ENCODE measurements at places on chromosomes 1 and 21.

GRCh38 chr1:108097018-108097417, 103.1 kb downstream of the SLC25A24 start:
- no peak for DNase-seq

GRCh38 chr1:101444873-101445618, 208.2 kb downstream of the S1PR1 start:
- no peak for DNase-seq

DNA sequence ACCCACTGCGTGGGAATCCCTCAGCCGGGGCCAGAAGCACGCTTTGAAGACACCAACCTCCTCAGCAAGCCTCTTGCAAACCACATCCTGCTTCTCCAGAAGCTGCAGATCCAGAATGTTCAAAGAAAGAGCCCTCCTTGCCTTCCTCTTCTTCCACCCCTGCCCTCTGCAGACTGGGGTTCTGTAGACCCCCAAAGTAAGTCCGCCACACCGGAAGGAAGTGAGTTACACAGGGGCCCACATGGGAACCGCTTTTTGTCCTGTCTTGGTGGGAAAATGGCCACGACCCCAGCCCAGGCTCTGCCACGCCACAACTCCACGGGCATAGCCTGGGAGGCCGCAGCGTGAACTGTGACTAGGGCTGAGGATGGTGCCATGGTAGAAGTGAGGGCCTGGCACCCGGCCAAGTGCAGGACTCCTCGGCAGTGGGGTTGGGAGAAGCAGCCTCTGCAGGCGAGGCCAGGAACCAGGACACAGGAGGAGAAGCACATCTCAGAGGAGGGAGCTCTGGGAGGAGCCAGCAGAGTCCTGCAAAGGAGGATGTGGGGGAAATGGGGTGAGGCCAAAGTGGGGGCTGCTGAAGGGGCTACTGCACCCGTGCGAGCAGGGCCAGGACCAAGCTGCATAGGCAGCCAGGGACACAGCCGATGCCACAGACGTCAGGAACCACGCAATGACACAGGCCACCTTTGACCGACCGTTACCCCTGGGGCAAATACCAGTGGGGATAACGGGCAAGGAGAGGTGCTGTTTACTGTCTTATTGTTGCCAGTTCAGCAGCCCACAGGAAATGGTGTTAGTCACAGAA, 30.9 kb downstream of the PDE9A start:
- DNase-seq, result peak; percentile 26

DNA sequence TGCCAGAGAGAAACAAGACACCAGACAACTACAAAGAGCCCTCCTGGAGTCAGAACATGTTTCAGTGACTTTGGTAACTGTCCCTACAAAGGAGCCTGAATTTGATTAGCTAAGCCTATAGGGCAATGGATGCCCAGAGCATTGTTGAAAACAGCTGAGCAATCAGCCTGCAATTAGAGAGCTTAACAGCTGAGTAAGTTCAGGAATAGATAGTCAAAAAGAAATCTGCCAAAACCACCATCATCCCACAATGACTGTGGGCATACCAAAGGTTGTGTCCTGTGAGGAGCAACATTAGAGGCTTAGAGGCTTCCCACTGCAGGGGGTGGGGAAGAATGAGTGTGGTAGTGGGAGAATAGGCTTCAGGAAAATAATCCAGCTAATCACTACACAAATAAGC, 32.1 kb downstream of the SH3BP5L start:
- no peak for DNase-seq

DNA sequence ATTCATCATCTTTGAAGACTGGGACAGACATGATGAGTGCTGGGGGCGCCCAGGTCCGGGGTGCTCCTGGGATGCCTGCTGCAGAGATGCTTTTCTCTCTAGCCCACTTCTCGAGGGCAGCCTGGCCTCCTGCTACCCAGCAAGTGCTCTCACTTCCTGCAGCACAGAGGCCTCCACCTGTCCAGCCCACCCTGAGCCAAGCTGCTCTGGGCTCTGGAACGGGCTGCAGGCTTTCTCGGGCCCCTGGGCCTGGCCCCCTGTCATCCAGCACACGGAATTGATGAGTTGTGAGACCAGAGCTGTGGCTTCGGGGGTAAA, 469.5 kb upstream of the VAMP3 start:
- DNase-seq, result no peak

- DNase-seq, result peak; percentile 82
These were observed 23.3 kb downstream of the NAV1 start for GRCh38 chr1:201562257-201562656.

- no peak for DNase-seq
These were observed 2.8 kb downstream of the NRIP1 start for GRCh38 chr21:15061747-15062605.

DNA sequence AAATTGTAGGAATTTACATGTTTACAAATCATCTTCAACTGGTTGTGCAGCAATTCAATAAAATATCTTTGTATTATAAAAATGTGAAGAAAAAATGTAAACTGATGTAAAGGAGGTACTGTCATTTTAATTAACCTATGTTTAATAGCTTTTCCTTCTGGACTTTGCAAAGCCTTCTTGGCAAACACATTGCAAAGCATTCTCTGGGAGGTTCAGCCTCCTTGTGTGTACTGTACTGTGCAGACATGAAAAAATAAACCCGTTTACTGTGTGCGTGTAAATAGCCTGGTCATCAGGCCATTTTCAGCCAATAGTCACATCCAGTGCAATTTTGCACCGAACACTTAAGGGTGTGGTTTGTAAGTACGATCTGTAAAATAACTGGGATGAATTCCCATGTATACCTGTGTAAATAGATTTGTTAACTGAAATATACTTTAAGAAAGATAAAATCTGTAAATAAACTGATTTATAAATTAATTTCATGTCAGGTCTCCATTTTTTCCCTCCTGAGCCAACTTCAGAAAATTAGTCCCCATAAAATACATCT, 40.2 kb upstream of the QSOX1 start:
- DNase-seq, result no peak

- peak; percentile 87 for DNase-seq
These were observed 9.7 kb downstream of the ATP2B4 start for GRCh38 chr1:203636291-203636690.

GRCh38 chr1:238384381-238384780, 493.7 kb upstream of the ZP4 start:
- DNase-seq, result no peak

GRCh38 chr1:20126806-20127440, 7.6 kb upstream of the PLA2G2D start:
- no peak for DNase-seq

GRCh38 chr1:221727146-221728036, 14.5 kb downstream of the DUSP10 start:
- DNase-seq, result no peak

GRCh38 chr1:64961923-64962322, 4.4 kb downstream of the JAK1 start:
- DNase-seq, result no peak

GRCh38 chr1:235434001-235434400, 66.8 kb downstream of the TBCE start:
- DNase-seq, result no peak

DNA sequence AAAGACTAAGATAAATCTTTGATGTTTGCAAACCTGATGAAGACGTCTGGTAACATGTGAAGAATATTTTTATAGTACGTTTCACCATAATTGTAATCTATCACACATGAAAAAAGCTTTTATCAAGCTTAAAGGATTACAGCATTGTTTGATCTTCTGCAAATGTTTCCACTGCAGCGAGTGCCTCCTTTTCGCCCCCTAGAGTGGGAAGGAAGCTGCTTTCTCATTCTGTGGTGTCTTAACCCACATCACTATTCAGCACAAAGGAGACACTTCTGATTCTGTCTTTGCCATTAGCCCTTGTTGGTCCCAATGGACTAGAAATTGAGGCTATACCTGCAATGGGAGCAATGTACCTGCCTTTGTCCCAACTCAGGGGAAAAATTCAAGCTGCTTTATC, 46.0 kb upstream of the IL12RB2 start:
- no peak for DNase-seq

DNA sequence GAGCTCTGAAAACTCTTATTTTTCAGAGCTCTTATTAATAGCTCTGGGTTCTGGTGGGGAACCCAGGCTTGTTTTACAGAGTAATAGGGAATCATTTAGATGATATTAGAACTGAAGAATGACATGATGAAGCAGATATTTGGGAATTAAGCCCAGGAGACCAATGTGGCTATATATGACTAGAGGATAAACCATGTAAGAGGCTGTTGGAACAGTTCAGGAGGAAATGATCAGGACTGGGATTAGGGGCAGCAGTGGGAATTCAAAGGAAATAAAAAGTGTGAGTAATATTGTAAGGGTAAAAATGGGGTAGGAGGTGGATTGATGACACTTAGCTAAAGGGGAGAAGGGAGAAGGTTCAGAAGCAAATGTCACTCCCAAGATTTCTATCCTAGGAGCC, 58.6 kb downstream of the GIPC2 start:
- no peak for DNase-seq

GRCh38 chr21:31265366-31266013, 78.6 kb downstream of the TIAM1 start:
- no peak for DNase-seq

DNA sequence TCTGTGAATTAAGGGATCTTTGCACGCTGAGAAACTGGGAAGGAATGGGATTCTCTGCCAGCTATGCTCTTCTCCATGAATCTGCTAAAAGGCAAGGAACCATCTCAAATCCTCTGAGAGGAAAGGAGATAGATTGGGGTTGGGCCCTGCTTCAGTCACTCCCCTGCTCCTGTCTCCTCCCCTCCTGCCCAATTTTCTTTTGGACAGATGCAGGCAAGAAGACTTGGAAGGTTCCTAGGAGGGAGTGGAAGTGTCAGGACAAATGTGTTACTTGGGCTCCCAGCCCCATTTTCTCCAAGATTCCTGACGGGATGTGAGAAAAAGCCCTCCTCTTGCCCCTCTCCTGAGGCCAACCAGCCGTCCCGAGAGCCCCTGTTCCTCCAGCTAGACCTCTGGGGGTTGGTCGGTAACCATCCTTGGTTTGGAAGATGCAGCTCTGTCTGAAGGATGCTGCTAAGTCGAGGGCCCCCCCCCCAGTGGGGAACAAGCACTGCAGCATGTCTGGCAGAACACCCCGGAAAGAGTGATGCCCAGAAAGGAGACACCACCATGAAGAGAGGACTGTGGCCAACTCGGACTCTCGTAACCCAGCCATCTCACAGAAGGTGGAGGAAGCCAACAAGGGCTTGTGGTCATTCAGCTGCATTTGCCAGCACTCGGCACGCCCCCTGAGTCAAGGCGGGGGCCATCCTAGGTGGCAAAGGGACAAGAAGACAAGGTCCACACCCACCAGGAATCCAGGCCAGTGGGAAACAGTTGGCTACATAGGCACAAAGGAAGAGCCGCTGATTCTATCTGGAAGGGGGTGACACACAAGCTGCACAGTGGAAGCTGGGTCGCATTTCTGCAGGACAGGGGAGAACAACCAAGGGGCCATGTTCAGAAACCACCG, 43.7 kb downstream of the CDK18 start:
- no peak for DNase-seq

- DNase-seq, result no peak
These were observed 119.1 kb downstream of the KCNN3 start for GRCh38 chr1:154750681-154751665.

- no peak for DNase-seq
These were observed 49.4 kb downstream of the LEPR start for GRCh38 chr1:65469889-65470340.

- DNase-seq, result no peak
These were observed 43.4 kb downstream of the PRDM15 start for GRCh38 chr21:41835711-41836154.

DNA sequence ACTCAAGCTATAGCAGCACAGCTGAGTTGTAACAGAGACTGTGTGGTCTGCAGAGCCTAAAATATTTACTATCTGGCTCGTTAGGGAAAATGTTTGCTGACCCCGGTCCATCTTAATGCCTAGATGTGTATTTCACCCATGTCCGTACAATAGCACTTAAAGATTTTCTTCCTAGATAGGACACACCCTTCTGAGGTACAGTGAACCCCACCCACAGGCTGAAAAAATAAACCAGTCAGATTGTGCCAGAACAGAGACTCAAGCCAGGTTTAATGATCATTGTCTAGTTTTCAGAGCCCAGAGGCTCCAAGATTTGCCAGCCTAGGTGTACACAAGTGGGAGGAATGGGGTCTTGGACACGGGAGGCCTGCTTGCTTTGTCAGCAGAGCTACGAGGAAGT, 5.6 kb downstream of the AMIGO1 start:
- DNase-seq, result no peak

DNA sequence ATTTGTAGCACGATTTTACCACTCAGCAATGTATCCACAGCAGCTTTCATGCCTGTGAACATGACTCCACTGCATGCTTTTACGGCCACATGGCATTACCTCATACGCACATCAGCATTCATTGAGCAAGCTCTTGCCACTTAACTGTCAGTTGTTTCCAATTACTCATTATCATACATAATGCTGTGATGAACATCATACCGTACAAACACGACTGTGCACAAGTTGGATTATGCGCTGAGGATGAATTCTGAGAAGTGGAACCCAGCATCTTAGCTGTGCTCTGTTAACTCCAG, 9.6 kb downstream of the UMODL1 start:
- peak; percentile 22 for DNase-seq

GRCh38 chr1:182328591-182328990, 63.0 kb downstream of the GLUL start:
- DNase-seq, result no peak

- no peak for DNase-seq
These were observed 105.8 kb downstream of the ARHGEF10L start for GRCh38 chr1:17645068-17645911.

- peak; percentile 66 for DNase-seq
These were observed 143.9 kb downstream of the RGS7 start for GRCh38 chr1:241213139-241213538.

GRCh38 chr1:178057912-178058534, 35.9 kb upstream of the RASAL2 start:
- DNase-seq, result no peak

DNA sequence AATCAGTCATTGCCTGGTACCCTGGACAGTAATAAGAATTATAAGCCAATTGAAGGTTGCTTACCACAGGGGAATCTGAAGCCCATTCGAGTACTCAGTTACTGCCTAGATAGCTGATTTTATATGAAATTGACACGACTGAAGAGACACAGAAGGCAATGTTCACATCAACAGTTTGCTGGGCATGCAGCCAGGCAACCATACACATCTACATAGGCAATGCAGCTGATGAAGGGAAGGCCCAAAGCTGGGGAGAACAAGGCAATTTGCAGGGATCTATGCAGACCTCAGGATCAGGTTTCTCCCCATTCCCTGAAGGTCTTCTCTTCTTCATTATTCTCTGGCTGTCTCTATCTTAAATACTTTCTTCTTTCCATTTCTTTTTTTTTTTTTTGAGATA, 448.7 kb downstream of the PTBP2 start:
- no peak for DNase-seq

GRCh38 chr21:46150073-46150472, 5.3 kb downstream of the FTCD start:
- no peak for DNase-seq

- DNase-seq, result peak; percentile 53
These were observed 21.8 kb downstream of the TGFBR3 start for GRCh38 chr1:91864017-91864700.

DNA sequence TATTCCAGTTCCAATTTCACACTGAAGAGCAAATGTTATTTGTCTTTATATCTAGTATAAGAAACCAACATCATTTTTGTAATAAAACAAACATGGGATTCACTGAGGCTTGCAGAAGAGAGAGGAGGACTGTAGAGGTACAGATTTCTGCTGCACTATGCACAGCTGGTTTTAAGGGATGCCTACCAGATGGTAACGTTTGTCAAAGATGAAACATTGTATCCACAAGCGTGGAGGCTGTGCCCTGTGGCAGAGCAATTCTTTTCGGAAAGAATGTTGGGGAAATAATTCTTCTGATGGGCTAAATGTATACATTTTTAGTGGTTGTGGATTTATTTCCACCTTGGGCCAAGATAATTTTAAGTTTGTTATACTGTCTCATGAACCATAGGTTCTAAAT, 272.4 kb downstream of the DUSP10 start:
- no peak for DNase-seq
